Activated CD4-positive, alpha-beta T cell treated with anti-CD3 and anti-CD28 coated beads for 36 hours (primary cell): ENCODE measurements at places on chromosomes 12 and 14. TPM values are rescaled to one million over a fixed set of nuclear protein-coding genes. Genes with fewer than 3 reads are reported as not detected.

Gene TUNAR
- total RNA-seq, result not detected

Gene SLC7A7
- 0.50 TPM for total RNA-seq

Gene HOXC4
- total RNA-seq, result not detected

Gene NFE2
- not detected for total RNA-seq

Gene NKX2-8
- not detected for total RNA-seq

Gene LHX5
- not detected for total RNA-seq

Gene NACA
- total RNA-seq, result 1,231 TPM

Gene SLC25A47
- total RNA-seq, result not detected

Gene MMP19
- not detected for total RNA-seq

Gene ADAMTS20
- not detected for total RNA-seq

Gene FITM1
- not detected for total RNA-seq

Gene RNASE7
- total RNA-seq, result not detected

Gene CALCOCO1
- total RNA-seq, result 17.1 TPM

Gene NGB
- total RNA-seq, result not detected

Gene SRRM4
- not detected for total RNA-seq

Gene PSME2
- total RNA-seq, result 445 TPM

Gene SCNN1A
- not detected for total RNA-seq

Gene SIX6
- total RNA-seq, result not detected

Gene RHEBL1
- 6.7 TPM for total RNA-seq

Gene GUCY2C
- not detected for total RNA-seq

Gene TTC6
- total RNA-seq, result not detected

Gene DIO3
- total RNA-seq, result not detected

Gene GPR135
- 0.98 TPM for total RNA-seq

Gene IL22
- 1.4 TPM for total RNA-seq

Gene ARHGEF40
- 0.05 TPM for total RNA-seq

Gene LRTM2
- total RNA-seq, result not detected

Gene FAM161B
- total RNA-seq, result 1.4 TPM

Gene RBP5
- not detected for total RNA-seq

Gene KCNC2
- not detected for total RNA-seq

Gene SYNDIG1L
- not detected for total RNA-seq

Gene LMNTD1
- not detected for total RNA-seq

Gene KRT75
- total RNA-seq, result not detected

Gene SLC38A4
- total RNA-seq, result not detected

Gene CCT2
- total RNA-seq, result 293 TPM

Gene CMTM5
- total RNA-seq, result not detected

Gene HOXC13
- total RNA-seq, result not detected

Gene BICDL1
- 106 TPM for total RNA-seq

Gene HOXC9
- not detected for total RNA-seq

Gene TSPAN8
- total RNA-seq, result not detected

Gene ZFYVE26
- 14.2 TPM for total RNA-seq

Gene GALNT8
- total RNA-seq, result 0.73 TPM

Gene CATSPERB
- total RNA-seq, result 0.07 TPM

Gene SLC35F4
- not detected for total RNA-seq

Gene ITGA7
- total RNA-seq, result 5.6 TPM

Gene DDX11
- 125 TPM for total RNA-seq

Gene IL26
- 0.56 TPM for total RNA-seq

Gene VWF
- total RNA-seq, result not detected
